Activated T-helper 2 cell treated with anti-CD3 and anti-CD28 coated beads, Interferon-gamma antibody, Interleukin-2, Interleukin-4, amounts not matched to agents 10 μg/mL and 5 μg/mL and 100 μg/mL, durations not matched to agents 14 hours and 24 hours and 36 hours (primary cell): ENCODE measurements at places on chromosomes 5 and 9. TPM values are rescaled to one million over a fixed set of nuclear protein-coding genes. Genes with fewer than 3 reads are reported as not detected.

DNA sequence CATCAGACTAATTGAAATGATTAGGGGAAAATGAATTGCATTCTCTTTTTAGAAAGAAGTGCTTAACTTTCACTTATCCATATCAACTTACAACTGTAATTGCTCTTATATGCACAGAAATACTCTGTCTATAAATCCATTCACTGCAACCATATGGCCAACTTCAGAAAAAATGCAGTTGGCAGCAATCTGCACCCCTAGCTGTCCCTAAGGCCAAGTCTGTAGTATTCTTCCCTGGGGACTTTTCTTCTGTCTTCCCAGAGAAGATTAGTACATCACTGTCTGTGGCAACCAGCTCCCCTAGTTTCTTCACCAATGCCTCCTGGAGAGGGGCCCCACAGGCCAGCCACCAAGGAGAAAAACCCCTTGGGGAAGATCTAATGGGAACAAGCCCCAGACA lies 45.4 kb downstream of the ABCA1 start:
- DNase-seq = no peak

- DNase-seq = no peak
These were observed 12.8 kb upstream of the JADE2 start for GRCh38 chr5:134512661-134512999.

- no peak for DNase-seq
These were observed 60.2 kb upstream of the FUBP3 start for GRCh38 chr9:130518943-130519799.

DNA sequence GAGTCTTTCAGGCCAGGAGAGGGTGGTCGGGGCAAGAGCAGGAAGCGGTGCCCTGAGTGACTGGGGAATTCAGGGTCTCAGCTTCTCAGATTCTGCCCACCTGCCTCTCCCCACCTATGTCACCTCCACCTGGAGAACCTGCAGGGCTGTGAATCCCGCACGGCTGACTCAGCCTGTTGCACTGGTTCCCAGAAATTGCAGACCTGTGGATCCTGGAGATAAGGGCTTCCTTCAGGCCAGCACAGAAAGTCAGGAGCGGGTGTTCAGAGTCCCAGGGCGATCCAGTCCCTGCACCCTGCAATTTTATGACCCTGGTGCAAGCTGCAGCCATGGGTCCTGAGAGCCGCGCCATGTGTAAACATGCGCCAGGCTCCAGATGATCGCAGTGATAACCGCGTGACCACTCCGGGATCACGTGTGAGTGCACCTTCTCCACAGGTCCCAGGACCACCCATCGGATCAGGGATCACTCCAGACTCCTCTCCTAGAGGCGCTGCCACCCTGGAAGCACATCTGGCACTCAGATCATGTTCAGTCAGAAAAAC lies 17.8 kb downstream of the IRX4 start:
- DNase-seq = no peak

GRCh38 chr5:141681695-141682641 lies at the start of gene ARAP3:
TSS of gene ARAP3 (minus strand) at chr5:141682230. CDS start at chr5:141680486, 1,744 bp downstream.
- DNase-seq = no peak

- no peak for DNase-seq
These were observed 282.4 kb downstream of the NR3C1 start for GRCh38 chr5:143121135-143121475.

GRCh38 chr9:99677281-99677680 lies 144.4 kb upstream of the NR4A3 start:
- no peak for DNase-seq

- DNase-seq = no peak
These were observed 57.2 kb upstream of the LRRTM2 start for GRCh38 chr5:138932171-138932810.

- DNase-seq = no peak
These were observed 1425.4 kb downstream of the FOXD4L5 start for GRCh38 chr9:63859475-63860215.

- no peak for DNase-seq
These were observed 81.7 kb downstream of the PDE8B start for GRCh38 chr5:77292026-77292757.

DNA sequence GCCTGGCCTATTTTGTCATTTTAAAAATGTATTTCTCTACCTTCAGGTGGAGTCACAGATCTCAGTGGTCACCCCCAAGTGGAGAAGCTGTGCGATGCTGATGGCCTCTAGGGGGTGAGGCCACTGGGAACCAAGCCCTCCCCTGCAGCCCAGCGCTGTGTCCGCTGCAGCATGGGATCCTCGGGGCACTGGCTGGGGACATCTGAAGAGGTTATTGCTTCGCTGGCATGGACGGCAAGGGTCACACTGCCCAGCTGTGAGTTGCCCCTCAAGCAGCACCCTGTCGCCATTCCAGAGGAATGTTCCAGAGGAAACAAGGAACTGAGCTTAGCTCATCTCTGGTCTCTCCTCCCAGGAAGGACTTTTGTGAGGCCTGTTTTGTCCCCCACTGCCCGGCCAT lies 119.6 kb upstream of the S1PR3 start:
- no peak for DNase-seq

DNA sequence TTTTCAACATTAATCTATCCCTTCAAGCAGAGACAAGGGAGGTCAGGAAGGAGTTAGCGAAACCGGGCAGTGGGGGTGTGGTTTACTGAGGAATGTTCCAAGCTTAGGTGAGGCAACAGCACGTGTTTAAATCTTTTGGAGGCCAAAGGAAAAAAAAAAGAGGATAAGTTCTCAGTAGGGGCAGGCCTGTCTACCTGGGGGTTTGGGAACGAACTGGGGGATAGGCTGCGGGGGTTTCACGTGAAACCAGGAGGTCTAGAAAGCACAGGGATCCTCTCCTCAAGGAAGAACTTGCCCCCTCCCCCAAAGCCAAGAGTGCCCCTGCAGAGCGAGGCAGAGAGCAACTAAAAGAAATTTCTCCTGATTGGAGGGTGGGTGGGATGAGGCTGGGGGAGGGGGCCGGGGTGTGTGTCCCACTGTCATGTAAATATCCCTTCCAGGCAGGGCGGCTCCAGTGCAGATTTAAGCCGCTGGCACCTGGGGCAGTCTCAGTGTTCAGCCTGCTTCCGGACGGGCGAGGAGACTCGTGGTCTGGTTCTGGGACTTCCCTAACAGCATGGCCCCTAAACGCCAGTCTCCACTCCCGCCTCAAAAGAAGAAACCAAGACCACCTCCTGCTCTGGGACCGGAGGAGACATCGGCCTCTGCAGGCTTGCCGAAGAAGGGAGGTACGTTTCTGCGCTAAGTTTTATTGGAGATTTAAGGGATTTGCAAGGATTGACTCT lies 5.5 kb upstream of the SET start:
- DNase-seq = peak; percentile 18

- DNase-seq = no peak
These were observed 87.3 kb upstream of the CCNG1 start for GRCh38 chr5:163350083-163350482.

DNA sequence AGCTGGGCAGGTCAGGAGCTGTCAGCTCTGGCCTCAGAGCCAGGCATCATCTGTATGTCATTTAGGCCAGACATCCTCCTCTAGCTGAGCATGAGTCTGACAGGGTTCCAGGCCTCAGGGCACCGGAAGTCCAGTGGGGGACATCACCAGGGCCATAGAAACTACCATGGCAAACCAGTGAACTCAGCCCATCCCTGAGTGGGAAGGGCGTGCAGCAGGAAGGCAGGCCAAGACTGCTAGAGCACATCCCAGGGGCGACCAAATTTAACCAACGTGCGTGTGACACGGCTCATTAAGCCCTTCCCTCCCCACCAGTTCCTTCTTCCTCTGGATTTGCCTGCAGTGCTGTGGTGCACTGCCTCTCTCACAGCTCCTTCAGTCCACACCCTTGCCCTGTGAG lies 75.9 kb downstream of the COL27A1 start:
- no peak for DNase-seq

- no peak for DNase-seq
These were observed 134.0 kb downstream of the ZSWIM6 start for GRCh38 chr5:61466017-61466416.

DNA sequence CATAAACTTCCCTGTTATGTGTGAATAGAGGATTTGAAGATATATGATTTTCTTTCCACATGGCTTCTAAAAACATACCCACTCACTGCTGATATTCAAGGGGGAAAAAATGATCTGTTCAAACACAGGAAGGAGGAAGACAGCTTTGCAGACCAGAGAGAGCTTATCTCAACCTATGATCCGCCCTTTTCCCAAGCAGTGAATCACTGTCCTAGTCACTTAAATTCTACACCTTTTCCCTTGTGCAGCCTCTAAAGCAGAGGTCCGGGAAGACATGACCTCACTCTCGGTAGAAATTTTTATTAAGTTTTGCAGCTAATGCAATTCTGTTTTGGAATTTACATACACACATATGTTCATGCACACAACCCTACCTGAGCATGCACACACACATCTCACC lies 197.2 kb downstream of the DIRAS2 start:
- DNase-seq = no peak

DNA sequence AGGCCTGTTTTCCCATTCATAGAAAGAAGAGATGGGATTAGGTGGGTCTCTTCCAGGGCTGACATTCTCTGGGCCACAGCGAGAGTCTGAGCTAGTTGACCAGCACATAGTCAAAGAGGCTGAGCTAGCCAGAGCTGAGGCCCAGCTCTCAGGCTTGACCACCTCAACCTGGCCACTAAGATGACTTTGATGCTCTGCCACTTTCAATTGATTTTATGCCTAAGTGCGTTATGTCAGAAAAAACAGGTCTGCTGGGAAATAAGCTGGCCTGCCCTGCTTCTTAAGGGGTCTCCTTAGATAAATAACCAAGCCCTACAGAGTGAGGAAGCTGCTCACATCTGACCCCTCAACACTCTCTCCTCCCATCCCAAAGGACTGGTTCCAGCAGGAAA lies 20.0 kb upstream of the RAB14 start:
- DNase-seq = no peak

DNA sequence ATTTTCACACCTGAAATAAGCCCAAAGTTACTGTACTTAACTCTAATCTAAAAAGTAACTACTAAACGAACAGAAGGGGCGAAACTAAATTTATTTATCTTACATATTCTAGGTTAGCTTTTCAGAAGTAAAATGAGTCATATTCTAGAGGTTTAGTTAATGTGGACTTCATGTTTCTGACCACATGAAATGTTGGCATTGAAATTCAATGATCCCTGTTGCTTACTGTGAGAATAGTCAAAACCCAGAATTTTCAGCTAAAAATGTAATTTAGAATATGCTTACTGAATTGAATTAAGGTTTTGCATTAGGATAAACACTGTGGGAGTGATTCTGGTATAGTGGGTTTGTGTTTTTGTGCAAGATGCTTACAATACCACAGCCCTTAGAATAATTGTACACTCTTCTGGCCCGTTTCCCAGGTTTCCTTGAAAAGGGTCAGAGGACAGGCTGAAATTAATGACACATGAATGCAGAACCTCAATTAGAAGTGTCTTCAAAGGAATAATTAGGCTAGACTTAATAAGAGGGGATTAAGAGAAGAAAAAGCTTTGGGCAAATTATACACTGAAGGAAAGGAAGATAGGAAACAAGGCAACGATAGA lies 1.4 kb upstream of the SNX18 start:
- no peak for DNase-seq

- DNase-seq = no peak
These were observed 10.3 kb downstream of the OCLN start for GRCh38 chr5:69502767-69503488.

DNA sequence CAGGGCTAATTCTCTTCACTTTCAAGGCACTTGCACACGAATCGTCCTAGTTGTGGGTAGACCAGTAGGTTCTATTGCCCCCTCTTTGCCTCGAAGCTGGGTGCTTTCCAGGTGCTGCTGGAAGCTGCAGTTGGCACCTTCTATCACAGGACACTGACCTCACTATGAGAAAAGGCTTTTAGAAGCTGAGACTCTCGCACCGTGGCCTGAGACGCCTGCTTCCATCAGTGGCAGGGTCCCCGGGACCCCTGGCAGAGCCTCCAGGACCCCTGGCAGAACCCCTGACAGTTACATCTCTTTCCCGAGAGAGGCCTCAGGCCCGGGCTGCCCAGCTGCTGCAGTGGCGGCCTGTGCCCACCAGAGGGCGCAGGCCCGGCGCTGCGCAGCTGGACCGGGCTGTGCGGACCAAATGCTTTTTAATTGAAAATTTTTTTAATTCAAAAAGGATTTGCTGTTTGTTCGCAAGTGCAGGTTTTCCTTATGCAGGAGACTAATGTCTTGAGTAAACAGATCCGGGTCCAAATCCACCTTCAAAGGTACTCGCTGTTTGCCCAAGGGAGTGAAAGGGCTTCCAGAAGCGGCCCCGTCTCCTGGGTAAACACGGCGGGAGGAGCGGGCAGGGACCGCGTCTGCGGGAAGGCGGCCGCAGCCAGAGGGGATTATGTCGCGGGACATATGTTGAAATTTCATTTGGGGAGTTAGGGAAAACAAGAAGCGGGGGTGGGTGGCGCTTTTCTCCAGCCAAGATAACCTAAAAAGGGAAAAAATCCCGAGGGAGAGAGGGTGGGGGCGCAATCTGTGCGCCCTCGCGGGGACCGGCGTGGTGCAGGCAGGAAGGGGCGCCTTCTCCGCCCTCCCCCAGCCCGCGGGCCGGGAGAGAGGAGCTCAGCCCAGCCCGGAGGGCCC lies 114.5 kb upstream of the LMX1B start:
- DNase-seq = peak; percentile 24

DNA sequence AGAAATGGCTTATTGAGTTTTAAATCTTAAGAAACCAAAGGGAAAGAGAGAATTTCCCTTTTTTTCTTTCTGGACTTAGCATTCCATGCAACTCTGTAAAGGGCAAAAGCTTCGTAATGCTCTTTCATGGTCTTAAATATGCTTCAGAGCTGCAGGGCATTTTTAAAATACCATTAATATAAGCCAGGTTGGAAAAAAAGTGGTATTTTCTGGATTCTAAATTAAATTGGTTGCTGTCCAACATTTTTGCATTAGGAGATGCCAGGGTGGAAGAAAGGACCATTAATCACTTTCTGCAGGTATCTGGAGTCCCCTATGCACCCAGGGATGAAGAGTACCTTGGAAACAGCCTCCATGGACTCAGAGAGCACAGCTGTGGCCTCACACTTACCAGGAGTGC lies 215.1 kb upstream of the DAPK1 start:
- DNase-seq = no peak

- DNase-seq = no peak
These were observed 10.6 kb upstream of the CSNK1A1 start for GRCh38 chr5:149561848-149562247.

GRCh38 chr9:85036496-85036895 lies 367.0 kb downstream of the NTRK2 start:
- DNase-seq = no peak

DNA sequence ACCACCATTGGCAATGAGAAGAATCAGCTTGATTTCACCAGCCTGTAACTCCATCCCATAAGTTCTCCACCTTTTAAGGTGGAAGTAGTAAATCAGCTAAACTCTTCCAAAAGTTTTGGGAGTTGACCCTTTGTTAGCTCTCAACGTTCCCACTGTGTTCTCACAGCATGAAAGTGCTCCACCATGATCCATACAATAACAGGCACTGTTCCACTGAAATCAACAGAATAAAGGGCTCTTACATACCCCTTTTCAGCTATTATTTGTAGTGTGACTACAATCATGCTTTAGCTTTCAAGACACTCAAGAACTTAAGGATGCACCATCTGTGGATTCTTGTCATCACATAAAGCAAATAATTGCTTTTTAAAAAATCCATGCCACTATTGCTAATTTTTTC lies 81.6 kb downstream of the PPP2R2B start:
- no peak for DNase-seq

- DNase-seq = no peak
These were observed 678.8 kb upstream of the KLF4 start for GRCh38 chr9:108168236-108168850.

CCNG1 gene
- 87.8 and 89.4 TPM in 2 replicates for total RNA-seq

CDH10 gene
- total RNA-seq = not detected in 2 replicates

TAF1L gene
- not detected in 2 replicates for total RNA-seq

PCDHGA6 gene
- 0.48 and 0.55 TPM in 2 replicates for total RNA-seq

HTR4 gene
- total RNA-seq = not detected in 2 replicates

PCDHA4 gene
- not detected in 2 replicates for total RNA-seq

PRXL2C gene
- total RNA-seq = 11.1 and 13.8 TPM in 2 replicates

PCDHGC5 gene
- not detected in 2 replicates for total RNA-seq

GDA gene
- total RNA-seq = 0.07 TPM in 1 of 2 replicates, not detected in the other
